ENCODE measurements at places on chromosomes 1 and 21.
A peak's percentile ranks its signal among the peaks of the same experiment; 100 is the strongest.

DNA sequence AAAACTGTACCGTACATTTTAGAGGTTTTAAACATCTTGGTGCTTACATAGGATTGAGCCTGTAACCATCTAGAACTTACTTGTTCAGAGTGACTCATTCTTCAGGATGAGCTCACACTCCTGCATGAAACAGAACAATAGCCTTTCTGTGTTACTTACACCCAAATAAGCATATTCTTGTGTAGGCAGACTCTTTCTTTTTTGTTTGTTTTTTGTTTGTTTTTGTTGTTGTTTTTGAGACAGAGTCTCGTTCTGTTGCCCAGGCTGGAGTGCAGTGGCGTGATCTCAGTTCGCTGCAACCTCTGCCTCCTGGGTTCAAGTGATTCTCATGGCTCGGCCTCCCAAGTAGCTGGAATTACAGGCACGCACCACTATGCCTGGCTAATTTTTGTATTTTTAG lies 3.8 kb upstream of the CA6 start:
- no peak for DNase-seq

- DNase-seq, result no peak
Measured at GRCh38 chr1:49036700-49037099, 260.0 kb upstream of the BEND5 start.

- no peak for DNase-seq
Measured at GRCh38 chr1:89211035-89211634, 12.4 kb upstream of the GBP4 start.

DNA sequence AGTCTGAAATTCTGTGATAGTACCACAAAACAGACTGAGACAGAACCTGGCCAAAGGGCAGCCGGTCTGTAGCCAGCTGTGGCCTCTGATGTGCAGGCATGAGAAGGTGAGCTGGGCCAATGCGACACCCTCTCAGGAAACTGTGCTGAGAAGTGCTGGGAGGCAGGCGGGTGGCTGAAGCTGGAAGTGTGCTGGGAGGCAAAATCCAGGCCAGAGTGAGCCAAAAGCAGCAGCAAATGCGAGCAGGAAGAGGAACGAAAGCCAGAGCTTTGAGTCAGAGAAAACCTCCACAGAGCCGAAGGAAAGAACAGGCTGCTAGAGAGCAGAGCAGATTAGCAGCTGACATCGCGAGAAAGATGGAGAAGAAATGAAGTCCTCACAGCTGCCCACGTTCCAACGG lies 10.2 kb upstream of the ATP13A2 start:
- no peak for DNase-seq

GRCh38 chr1:1128454-1129139 lies 12.7 kb upstream of the C1orf159 start:
- no peak for DNase-seq

GRCh38 chr1:3060127-3060526 lies 8.9 kb upstream of the PRDM16 start:
- no peak for DNase-seq

DNA sequence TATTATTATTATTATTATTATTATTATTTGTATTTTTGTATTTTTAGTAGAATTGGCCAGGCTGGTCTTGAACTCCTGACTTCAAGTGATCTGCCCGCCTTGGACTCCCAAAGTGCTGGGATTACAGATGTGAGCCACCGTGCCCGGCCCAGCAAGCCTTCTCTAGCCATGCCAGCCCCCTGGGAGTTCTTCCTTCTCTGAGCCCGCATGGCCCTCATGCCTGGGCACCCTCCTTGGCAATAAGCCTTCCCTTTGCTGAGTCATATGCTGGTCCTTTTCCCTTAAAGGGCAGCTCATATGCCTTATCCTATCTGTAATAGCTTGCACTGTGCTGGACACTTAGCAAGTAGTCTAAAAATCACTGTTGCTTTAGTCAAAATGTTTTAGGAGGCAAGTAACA lies 8.5 kb upstream of the NBL1 start:
- no peak for DNase-seq

DNA sequence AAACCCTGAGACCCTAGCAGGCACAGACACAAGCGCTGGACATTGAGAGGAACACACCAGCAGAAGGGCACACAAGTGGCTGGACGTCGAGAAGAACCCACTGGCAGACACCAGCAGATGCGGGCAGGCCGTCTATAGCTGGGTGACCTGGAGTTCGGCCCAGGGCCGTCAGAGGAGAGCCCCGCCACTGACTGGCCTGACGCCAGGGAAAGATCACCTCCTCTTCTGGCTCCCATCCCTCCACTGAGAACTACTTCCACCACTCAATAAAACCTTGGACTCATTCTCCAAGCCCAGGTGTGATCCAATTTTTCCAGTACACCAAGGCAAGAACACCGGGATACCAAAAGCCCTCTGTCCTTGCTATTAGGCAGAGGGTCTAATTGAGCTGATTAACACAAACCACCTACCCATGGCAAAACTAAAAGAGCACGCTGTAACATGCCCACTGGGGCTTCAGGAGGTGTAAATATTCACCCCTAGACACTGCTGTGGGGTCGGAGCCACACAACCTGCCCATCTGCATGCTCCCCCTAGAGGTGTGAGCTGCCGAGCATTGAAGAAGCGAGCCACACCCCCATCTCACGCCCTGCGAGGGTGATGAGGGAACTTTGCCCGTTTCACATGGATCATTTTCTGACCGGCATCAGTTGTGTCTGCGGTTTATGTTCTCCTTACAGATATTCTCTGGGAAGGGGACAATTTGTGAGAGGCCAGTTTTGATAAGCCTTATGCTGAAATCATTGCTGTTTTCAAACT lies 104.8 kb downstream of the HLX start:
- DNase-seq, result no peak

- no peak for DNase-seq
Measured at GRCh38 chr1:93349231-93350135, 3.8 kb downstream of the DR1 start.

- DNase-seq, result no peak
Measured at GRCh38 chr1:203152158-203153034, 23.2 kb downstream of the MYBPH start.

- no peak for DNase-seq
Measured at GRCh38 chr1:206524739-206525364, 17.5 kb downstream of the RASSF5 start.

- DNase-seq, result no peak
Measured at GRCh38 chr1:175250027-175250426, 57.5 kb upstream of the KIAA0040 start.

- peak; percentile 72 for DNase-seq
Measured at GRCh38 chr1:30707412-30708360, 15.7 kb downstream of the MATN1 start.

DNA sequence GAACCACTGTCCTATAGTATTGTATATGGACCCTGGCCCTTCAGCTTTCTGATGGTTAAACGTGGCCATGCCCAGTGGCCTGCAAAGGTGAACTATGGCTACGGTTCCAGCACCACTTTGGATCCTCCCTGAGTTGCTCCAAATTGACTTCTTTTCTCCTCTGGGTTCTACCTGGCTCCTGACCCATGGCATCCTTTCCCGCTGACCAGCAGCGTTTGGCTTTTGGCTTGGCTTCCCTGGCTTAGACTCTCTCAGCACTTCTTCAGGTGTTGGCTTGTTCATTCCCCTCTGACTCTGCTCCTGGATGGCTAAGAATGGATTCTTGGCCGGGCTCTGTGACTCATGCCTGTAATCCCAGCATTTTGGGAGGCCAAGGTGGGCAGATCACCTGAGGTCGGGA lies 152.9 kb downstream of the CNIH3 start:
- no peak for DNase-seq

- DNase-seq, result peak; percentile 9
Measured at GRCh38 chr1:236759252-236759859, 35.7 kb upstream of the MTR start.

DNA sequence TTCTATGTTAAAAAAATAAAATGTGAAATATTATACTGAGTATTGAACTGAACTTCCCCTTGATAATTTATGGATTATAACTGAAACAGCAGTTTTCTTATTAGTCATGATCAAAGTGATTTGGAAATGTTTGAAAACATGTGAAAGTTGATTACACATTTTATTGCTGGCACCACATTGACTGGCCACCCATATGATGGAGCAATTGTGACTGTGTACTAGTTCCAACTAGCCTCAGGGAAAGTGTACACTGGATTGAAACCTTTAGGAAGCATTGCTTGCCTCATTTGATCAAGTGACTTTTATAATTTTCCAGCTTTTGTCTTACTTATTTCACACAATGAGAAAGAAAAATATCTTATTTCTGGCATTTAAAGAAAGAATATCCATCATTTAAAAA lies 128.0 kb upstream of the ADGRL2 start:
- DNase-seq, result no peak

- DNase-seq, result no peak
Measured at GRCh38 chr21:46127239-46128105, 27.9 kb downstream of the FTCD start.

DNA sequence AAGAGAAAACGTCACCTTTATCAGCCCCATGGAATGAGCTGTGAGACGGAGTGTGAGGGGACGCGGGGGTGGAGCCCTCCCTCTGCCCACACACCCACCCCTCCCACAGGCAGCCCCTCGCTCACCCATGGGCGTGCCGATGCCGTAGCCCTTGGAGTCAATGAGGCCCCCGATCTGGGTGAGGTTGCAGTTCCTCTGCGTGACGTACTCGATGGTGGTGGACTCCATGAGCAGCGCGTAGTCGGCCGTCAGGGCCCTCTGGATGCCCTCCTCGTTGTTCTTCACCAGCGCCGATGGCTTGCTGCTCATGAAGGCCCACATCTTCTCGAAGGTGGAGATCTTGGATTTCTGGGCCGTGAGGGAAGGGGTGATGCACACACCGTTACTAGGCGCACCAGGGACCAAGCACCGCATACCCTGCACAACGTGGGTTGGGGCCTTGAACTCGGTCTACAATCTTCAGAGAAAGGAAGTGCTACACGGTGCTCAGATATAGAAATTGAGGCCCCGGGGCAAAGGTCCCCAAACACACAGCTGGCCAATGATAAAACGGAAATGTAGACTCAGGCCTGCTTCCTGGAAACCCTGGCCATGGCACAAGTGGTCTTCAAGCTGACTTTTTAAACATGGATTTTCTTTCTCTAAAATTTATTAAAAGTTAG lies 228.2 kb downstream of the GRIK3 start:
- DNase-seq, result no peak

- peak; percentile 75 for DNase-seq
Measured at GRCh38 chr1:214552174-214552608, 789 bp upstream of the PTPN14 start.

DNA sequence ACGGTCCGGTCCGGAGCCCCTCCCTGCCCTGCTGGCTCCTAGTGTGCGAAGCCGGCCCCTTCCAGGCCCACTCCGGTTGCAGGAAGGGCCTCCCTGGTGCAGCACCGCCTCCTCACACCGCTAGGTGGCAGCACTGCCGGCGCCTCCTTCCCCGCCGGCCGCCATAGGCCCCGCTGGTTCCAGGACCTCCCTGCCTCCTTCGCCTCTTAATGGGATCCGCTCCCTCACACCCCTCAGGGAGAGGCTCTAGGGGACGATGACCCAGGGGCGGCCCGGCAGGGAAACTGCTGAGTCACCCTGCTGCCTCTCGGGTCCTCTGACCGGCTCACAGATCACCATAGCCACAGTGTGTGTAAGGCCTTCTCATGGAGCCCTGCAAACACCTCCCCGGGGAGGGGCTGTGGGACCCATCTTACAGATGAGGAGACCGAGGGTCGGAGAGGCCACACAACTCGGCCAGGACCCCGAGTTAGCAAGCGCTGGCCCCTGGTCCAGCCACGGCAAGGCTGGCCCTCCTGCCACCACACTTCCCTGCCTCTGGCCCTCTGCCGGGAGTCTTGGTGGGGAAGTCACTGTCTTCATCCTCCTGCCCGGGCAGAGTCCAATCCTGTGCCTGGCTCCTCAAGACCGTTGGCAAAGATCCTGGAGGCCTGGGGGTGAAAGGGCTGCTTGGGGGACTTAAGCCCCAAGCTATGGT lies 1.6 kb upstream of the AJAP1 start:
- no peak for DNase-seq

DNA sequence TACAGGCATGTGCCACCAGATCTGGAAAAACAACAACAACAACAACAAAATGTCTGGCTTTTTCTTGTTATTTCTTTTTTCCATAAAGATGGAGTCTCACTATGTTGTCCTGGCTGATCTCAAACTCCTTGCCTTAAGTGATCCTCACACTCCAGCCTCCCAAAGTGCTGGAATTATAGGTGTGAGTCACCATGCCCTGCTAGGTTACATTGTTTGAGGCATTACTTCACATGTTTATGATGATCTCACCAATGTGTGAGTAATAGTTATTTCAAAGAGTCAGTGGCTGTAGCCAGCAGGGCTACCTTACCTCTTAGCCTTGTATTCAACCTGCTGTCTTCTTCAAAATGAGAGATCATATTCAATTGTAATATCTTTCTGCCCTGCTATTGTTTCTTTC lies 445.7 kb downstream of the AMY1C start:
- DNase-seq, result no peak

- DNase-seq, result no peak
Measured at GRCh38 chr1:112188611-112189010, 199.1 kb upstream of the KCND3 start.

- DNase-seq, result no peak
Measured at GRCh38 chr21:44729336-44730027, 18.1 kb upstream of the TSPEAR start.

DNA sequence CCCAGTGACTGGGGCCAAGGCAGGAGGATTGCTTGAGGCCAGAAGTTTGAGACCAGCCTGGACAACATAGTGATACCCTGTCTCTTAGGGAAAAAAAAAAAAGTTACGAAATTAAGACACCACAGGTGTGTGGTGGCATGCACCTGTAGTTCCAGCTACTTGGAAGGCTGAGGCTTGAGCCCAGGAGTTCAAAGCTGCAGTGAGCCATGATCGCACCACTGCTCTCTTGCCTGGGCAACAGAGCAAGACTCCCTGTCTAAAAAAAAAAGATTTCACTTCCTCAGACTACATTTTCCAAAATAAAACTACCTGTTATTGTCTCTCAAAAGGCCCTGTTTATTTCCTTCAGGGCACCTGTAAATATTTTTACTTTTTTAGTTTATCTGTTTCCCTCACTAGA lies 4.7 kb upstream of the STK40 start:
- no peak for DNase-seq

GRCh38 chr1:245051349-245052221 lies 103.2 kb upstream of the KIF26B start:
- no peak for DNase-seq

DNA sequence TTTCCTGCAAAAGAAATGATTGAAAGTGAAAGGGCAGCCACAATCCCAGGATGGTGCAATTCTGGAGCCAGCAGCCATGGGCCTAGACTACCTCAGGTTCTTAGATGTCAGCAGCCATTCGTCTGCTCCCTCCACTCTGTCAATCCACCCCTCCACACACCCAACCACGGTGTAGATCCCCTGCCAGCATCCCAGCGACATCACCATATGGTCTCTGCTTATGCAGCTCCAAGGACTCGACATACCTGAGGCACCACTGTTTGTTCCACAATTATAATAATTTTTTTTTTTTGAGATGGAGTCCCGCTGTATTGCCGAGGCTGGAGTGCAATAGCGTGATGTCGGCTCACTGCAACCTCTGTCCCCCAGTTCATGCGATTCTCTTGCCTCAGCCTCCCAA lies 6.5 kb downstream of the SYNC start:
- no peak for DNase-seq

Measured in hindlimb muscle (tissue), 1 donor.